ENCODE measurements at places on chromosomes 12 and 14.
A peak's percentile ranks its signal among the peaks of the same experiment; 100 is the strongest.

DNA sequence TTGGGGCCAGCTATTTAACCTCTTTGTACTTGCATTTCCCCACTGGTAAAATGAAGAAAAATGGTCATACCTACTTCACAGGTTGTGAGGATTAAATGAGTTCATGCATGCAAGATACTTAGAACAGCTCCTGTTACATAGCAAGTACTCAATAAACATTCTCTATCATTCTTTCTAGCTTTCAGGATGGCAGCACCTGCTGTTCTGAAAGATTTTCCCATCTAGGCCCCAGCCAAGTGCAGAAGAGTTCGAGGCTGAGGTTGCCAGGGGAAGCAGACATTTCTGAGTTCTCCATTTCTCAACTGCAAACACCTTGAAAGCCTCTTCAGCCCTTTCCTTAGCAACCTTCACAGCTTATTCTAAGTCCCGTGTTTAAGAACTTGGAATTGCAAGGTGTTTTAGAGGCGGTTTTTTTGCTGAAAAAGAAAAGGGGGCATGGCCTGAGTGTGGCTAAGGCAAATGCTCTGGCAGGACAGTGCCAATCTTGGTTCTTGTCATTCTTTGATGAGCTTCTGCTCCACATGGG is 73.0 kb upstream of the PRMT8 start:
- DNase-seq, result no peak

GRCh38 chr12:130838951-130839769 is at the start of gene STX2:
Gene STX2 (minus strand): TSS chr12:130839250. CDS start chr12:130839099, 151 bp downstream.
- peak; percentile 91 for DNase-seq

DNA sequence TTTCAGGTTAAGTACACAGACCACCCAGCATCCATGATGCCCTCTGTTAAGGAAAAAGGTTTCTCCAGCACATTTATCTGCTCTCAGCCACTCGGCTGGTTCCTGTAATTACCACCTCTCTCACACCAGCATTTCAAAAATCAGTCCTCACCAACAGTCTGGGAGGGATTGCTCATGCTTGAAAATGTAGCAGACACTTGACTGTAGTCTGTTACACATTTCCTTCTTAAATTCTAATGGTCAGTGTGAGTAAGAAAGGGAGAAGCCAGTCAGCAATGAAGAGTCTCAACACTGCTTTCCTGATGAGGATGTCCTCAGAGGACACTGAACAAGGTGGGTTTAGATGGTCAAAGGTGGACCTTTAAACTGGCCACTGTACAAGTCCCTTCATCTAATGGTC is 6.0 kb downstream of the ZBTB39 start:
- DNase-seq, result no peak

DNA sequence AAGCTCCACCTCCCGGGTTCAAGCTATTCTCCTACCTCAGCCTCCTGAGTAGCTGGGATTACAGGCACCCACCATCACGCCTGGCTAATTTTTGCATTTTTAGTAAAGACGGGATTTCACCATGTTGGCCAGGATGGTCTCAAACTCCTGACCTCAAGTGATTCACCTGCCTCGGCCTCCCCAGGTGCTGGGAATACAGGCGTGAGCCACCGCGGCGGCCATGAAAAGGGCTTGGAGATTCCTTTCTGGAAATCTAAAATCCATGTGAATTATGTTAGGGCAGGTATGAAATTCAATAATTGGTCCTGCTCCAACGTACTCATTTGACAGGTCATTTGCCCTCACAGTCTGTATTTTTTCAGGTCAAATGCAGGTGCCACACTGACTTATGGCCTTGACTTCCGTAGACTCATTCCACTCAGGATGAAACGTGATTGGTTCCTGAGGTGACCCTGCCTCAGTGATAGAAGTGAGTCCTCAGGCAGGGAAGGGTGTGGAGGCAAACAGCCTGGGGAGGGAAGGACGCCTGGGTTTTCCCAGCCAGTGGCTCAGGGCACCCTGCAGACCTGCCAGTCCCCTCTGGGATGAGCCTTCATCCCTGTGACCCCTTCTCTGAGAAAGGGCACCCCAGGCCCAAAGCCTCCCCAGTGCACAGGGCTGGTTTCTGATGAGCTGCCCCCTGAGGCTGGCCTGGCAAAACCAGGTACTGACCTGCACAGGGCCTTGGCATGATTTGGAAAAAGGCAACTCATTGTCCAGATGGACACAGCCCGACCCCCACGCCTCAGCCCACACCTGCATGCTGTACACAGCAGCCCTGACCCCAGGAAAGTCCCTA is 48.7 kb downstream of the PSMA6 start:
- no peak for DNase-seq

DNA sequence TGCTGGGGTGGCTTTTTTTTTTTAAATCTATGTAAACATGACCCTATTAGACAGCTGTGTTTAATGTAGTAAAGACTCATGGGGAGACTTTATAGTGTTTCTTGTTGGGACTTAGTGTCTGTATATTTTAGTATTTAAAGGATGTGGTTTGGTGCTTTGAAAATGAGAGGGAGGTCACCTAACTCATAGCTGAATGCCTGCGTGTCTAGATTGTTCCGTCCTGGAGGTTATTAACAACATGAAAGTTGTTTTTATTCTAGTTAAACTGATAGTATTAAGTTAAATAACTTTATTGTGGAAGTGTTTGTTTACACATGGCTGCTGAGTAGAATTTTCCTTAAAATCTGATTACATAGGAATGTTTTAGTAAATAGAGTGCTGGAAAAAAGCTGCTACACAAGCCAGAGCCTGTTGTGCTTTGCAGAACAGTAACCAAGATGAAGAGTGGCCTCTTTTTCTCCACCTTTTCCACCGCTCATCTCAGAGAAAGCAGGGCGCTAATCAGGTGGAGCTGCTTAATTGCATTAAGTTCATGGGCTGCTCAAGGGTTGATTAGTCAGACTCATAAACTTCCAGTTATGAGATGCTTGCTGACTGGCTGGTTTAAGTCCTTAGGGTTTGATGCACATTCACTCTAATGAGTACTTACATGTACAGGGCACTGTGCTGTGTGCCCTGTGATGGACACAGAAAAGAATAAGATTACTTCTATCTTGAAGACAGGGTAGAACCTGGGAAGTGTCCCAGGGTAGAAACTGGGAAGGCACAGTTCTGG is 62.7 kb downstream of the FBXO34 start:
- peak; percentile 43 for DNase-seq

GRCh38 chr14:92684801-92685560 is 63.4 kb downstream of the LGMN start:
- no peak for DNase-seq

DNA sequence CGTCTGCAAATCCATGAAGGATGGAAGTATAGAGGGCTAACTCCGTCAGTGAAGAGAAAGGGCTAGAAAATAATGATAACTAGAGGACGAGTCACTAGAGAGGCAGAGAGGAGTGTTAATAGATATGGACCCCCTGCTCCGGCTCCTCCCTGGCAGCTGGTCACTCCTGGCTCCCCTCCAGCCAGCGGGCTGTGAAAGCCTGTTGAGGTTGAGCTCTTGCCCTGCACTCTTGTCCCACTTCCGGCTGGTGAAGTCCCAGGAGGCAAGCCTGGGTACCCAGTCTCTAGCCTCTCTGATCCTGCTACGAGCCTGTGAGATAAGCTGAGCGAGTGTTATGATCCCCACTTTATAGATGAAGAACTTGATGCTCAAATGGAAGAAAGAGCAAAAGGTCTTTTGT is 90.3 kb downstream of the RFX4 start:
- no peak for DNase-seq

DNA sequence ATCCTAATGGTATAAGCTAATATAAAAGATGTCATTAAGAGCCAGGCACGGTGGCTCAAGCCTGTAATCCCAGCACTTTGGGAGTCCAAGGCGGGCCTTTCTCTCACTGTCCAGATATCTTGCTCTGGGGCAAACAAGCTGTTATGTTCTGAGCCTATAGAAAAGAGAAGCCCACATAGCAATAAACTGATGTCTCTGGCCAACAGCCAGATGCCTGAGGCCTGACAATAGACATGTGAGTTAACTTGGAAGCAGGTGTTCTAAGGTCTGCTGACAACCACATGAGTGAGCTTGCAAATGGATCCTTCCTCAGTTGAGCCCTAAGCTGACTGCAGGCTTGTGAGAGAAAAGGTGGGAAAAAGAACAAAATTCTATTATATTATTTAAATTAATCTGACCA is 25.0 kb downstream of the YAF2 start:
- no peak for DNase-seq

DNA sequence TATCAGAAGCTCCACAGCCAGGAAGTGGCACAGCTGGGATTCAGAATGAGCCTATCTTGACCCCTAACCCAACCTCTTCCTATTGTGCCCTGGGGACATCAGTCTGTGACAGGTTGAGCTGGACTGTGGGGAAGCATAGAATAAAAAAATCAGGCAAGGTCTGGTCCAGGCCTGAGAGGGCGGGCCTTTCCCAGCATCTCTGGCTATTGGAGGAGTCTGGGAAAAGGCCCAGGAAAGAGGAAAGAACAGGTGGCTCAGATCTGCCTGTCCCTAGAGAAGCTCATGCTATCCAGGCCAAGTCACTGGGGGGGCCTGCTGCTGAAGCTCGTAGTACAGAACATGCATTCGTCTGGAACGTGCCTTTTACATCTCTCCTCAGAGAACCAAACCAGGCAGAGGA is 100.5 kb downstream of the PPM1H start:
- no peak for DNase-seq

DNA sequence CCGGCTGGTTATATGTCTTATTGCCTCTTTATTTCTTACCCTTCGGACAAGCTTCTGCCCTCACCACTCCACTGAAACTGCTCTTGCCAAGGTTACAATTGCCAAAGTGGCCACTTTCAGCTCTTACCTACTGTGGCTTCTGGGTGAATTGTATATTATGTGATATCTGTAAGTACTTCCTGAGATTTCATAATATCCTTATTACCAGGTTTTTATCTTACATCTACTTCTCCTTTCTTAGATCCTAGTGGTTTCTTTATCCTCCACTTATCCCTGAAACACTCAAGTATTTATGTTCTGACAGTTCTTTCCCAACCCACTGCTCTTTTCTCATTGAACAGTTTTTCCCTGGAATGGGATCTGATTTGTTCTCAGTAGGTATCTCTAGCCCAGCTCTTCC is 10.5 kb downstream of the CELA1 start:
- no peak for DNase-seq

GRCh38 chr12:118714051-118714460 is 267.3 kb upstream of the SRRM4 start:
- no peak for DNase-seq

DNA sequence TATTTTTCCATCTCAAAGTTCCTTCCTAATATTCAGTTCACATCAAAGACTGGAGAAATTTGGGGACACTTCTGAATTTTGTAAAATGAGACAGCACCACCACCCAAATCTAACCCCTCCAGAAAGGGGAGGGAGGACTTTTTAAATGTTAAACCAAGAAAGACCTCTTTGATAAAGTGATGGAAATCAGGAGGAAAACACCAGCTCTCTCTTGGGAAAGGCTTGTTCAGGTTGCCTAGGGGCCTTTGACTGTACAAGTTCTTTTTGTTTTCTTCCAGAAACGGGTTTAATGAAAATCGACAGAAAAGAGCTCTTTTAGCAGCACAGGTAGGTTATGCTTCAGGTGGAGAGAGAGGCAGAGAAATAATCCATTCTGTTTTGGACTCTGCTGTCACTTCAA is 112.3 kb downstream of the OTOGL start:
- no peak for DNase-seq

DNA sequence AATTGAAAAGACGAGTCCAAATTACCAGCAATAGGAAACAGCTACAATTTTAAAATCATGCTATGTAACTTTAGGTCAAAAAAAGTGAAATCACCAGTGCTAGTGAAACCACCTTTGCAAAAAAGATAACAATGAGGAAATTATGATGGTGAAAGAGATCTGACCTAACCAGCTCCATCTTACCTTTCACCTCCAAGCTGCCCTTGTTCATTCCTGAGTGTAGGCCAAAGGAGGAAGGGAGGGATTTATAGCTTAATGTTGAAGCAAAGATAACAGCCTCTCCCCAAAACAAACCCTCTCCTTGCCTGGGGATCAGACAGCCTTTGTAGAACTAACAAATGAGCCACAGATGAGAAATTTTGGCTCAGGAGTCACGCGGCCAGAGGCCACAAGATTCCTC is 83.2 kb upstream of the EIF5 start:
- DNase-seq, result no peak

DNA sequence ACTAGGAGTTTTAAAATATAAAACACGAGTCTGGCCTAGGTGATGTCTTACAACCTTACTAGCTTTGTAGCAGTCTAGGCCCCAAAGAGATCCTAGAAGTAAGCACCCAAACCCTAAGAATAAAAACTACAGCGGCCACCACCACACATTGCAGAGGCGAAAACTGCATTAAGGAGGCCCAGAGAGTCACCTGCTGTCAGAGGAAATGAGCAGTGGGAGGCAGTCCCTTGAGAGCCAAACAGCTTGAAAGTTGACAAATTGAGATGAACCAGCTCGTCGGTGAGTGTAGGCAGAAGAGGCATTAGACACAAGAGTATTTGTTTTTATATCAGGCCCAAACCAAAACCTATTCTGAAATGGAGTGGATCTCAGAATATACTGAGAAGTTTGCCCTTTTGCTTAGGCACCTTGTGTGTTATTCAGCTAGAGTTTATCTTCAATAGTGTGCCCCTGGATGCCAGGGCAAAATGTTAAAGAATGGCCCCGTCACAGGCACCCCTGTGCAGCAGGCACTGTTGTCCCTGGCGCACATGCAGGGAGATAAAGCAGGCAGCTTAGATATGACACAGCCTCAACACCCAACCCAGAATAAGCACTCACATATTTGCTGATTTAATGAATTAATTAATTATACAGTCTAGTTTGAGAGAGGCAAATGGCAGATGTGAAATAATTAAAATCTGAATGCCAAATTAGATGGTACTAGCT is 56.7 kb downstream of the TTC7B start:
- peak; percentile 7 for DNase-seq

GRCh38 chr14:81298911-81299310 is 78.2 kb upstream of the GTF2A1 start:
- no peak for DNase-seq

Data from CD4-positive, alpha-beta T cell treated with Interleukin-10 for 1 hour (primary cell).